ENCODE measurements at places on chromosomes 1 and 21.

- no peak for DNase-seq
Observed at GRCh38 chr1:177122461-177123251, 41.9 kb downstream of the ASTN1 start.

DNA sequence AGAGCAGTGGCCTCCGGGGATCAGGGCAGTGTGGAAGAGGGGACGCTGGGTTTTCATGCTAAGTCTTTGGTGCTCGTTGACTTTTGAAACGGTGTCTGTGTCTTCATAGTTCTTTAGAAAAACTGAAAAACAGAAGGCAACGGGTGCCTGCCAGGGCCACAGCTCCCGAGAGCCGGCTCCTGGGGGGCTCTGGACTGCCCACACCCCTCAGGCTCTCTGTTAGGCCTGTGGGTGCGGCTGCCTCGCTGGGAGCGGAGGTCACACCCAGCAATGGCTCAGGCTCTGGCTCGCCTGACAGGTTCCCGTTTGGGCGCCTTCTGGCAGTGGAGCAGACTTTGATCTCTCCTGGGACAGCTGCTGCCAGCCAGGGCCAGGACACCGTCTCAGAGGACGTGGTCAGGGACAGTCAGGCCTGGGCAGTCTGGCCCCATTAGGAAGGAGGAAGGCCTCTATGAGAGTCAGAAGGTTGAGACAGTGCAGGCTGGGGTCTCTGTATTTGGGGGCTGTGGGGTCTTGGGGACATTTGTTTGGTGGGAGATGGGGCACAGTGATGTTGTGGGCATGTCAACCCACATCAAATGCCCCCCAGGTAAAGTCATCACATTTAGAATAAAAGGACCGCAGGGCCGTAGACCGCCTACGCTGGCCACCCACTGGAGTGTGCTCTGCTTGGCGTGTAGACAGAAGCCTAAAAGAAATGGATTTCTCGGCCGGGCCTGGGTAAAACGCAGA is 5.6 kb downstream of the ARHGEF16 start:
- no peak for DNase-seq

DNA sequence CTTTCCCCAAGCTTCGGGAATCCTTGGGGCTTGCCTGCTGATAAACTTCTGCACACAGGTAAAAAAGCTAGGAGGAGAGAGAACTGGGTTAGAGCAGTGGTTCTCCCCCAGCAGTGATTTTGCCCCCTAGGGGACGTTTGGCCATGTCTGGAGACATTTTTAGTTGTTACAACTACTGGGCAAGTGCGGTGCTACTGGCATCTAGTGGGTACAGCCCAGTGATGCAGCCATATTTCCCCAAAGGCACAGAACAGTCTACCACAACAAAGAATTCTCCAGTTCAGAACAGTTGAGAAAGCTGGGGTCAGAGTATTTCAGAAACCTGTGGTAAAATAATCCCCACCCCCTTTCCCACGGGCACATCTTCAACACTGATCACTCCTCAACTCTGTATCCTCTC is 41.3 kb downstream of the LRRC71 start:
- DNase-seq = peak; percentile 27

GRCh38 chr1:96048572-96049212 is 672.9 kb upstream of the PTBP2 start:
- no peak for DNase-seq

- DNase-seq = no peak
Observed at GRCh38 chr1:170063109-170063826, 11.2 kb downstream of the KIFAP3 start.

DNA sequence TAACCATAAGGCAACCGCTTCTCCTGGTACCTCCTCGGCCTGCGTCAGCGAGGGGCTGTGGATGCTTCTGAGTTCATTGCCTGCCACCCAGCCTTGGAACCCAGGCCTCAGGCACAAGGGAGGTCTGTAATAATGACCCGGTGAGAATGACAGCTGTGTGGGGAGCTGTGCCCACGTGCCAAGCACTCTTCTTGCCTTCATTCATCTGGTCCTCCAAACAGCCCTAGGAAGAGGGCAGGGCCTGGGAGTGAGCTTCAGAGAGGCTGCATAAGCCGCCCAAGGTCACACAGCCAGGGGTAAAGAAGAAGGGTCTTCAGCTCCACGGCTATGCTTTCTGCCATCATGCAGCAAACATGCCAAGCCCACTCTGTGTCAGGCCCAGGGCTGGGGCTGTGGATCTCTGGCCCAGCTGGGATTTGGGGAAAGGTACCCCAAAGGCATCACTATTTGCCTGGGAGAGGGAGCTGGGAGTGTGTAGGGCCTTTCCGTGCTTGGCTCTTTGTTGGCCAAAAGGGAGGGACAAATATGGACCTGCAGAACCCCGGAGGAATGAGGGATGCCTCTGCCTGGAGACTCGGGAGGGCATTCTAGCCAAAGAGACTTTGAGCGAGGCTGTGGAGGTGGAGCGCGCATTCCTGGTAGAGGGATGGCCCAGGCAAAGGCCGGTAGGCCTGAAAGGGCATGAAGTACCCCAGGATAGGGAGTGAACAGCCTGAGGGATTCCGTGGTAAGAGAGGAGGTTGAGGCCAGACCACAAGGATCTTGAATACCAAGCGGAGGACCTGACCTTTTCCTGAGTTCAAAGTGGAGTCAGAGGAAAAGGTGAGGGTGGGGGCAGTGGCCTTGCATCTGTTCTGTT is 10.1 kb upstream of the EDN2 start:
- no peak for DNase-seq

DNA sequence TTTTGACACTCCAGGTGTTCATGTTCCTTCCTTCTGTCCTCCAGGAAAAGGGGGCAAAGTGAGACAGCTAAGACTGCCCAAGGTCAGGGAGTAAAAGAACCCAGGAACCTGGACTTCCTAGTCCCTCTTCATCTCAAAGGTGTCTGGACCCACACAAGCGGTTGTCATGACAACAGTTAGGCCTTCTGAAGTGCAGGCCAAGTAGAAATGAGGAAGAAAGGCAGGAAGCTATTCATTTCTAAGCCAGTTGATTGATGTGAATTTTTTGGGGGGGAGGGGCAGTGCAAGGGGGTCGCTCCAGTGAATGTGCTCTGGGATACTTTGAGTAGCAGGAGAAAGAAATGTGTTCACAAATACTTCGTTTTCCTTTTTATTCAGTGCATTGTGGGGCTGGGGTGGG is 114.3 kb downstream of the NAV1 start:
- no peak for DNase-seq

DNA sequence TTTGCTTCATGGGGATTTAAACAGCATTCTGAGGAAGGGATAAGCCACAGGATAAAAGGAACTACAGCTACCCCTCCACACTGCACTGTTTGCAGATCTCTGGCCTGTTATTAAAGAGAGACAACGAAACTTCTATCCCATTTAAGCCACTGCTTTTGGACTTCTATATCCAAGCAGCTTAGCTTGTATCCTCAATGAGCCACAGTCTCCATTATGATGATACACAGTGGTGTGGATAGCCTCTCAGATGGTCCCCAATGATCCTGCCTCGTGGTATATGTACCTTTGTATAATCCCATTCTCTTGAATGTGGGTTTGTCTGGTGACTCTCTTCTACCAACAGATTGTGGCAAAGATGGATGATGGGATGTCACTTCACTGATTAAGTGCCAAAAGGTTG is 36.0 kb upstream of the MARK1 start:
- DNase-seq = no peak

DNA sequence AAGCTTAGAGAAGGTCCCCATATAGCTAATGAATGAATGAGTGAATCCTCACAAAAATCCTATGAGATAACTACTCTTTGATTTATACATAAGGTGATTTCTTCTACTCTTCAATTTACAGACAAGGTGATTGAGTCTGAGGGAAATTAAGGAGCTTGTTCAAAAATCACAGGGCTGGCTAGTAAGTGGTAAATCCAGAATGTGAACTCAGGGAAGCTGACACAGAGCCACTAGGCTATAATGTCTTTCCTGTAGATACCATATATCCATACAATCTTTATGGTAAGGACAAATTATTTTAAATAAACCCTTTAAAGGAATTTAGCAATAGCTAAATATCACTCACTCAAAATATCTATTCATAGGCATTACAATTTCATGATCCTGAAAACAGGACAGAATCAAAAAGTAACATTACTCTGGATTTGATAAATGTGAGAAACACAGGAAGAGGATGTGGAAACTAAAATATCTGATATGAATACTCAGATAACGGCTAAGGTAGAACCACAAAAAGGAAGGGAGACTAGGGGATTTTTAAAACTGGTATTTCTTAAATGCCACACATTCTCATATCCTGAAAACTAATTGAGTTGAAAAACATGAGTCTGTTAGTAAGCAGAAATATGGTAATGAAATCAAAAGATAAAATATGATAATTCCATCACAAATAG is 108.2 kb downstream of the NBPF12 start:
- DNase-seq = peak; percentile 24

DNA sequence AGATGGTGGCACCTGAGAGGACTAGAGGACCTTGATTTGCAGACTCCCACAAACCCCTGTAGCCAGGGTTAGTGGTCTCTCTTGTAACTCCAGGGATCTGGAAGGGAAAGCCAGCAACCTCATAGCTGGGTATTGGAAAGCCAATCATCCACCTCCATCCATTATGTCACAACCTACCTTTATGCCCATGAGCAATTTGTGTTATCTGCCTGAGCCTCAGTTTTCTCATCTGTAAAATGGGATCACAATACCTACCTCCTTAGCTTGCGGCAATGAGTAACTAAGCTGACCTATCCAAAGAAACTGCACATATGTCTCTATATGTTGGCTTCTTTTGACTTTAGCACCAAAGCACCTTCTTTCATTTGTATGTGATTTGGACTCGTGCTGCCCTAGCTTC is 14.5 kb downstream of the DLGAP3 start:
- no peak for DNase-seq

DNA sequence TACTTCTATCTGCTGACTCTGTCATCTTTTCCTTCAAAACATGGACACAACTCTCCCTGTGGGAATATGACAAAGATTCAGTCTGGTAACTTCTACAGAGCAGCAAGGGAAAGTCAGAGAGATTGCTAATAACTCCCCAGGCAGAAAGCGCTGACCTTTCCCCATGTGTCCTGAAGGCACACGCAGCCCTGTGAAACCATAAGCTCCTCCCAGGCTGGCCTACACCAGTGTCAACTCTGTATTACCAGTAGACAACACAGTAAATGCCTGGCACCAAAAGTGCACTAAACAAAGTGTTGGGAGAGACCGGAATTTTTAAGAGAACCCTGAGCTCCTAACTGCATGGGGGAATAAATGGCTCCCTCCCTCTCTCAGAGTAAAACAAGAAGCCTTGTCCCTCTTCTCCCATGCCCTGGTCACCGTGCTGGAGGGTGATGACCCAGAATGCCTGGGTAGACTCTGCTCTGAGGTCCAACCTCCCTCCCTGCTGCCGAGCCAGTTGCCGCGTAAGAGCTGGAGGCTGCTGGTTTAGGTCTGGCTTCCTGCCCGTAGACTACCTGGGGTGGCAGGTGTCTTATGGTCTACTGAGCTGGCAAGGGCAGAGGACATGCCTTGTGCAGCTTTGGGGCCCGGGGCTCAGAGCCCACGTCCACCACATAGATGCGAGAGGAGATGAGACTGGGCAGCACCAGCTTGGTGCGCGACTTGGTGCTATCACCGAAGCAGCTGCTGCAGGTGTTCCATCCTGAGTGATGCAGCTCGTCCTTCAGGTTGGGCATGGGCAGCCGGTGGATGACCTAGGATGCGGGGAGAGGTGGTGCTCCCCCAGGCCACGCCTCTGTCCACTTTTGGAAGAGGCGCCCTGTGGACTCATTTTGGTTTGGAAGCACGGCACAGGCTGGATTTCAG is 3.9 kb downstream of the SELENBP1 start:
- DNase-seq = no peak

GRCh38 chr1:3453891-3454810 is at the start of gene ARHGEF16:
TSS of gene ARHGEF16 (plus strand) at chr1:3454665. CDS start at chr1:3463085, 8,420 bp downstream.
- peak; percentile 2 for DNase-seq

GRCh38 chr1:111733992-111734341 is 5.2 kb downstream of the INKA2 start:
- DNase-seq = no peak

DNA sequence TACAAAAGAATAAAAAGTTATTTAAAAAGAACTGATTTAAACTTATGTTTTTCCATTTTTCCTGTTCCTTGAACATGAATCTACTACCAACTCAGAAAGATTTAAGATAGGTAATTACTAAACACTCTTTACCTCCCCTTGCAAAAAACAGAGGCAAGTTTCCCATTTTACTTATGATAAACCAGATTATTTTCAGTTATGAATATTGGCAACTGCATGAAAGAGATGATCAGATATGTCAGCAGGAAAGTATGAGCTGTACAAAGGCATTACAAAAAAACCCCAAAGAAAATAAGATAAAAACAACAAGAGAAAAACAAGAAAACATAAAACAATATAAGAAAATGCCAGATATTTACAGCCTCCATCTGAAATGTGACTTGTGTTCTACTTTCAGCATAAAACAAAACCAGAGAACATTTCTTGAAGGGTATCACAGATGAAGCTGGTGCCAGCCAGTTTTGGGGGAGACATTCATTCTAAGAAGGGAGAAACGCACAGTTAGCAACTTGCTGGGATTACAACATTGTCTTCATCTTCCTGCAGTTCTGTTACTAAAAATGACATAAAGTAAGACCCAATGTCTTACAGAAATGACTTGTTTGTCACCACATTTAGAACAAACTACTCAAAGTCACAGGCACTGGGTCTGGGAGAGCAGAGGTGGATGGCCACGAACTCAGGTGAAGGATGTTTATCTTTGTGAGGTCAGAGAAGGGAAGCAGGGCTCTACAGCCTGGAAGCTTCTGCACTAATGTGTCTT is 19.1 kb downstream of the ZC3H12A start:
- DNase-seq = no peak

- DNase-seq = no peak
Observed at GRCh38 chr1:229136822-229137221, 134.1 kb upstream of the RAB4A start.

DNA sequence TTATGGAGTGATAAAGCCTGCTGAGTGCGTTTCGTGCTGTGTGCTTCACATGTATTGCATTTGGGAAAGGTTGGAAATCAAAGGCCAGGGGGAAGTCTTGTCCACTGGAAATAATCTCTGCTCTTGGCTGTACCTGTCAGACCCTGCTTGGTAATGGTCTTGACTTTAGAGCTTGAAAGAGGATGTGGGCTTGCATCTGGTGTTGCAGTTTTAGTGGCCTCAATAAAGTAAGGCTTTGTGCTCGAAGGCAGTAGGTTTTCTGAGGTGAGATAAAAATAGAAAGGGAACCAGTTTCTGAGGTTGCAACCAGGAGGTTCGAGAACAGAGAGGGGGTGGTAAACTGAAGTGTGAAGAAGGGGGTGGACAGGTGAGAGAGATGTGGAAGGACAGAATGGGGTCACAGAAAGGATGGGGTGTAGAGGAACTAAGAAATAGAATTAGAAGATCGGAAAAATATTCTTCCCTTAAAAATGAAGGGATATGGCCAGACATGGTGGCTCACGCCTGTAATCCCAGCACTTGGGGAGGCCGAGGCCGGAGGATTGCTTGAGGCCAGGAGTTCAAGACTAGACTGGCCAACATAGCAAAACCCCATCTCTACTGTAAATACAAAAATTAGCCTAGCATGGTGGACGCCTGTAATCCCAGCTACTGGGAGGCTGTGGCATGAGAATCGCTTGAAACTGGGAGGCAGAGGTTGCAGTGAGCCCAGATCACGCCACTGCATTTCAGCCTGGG is 1.5 kb downstream of the S100PBP start:
- DNase-seq = peak; percentile 35
